ENCODE measurements at places on chromosomes 2 and 18. TPM values are rescaled to one million over a fixed set of nuclear protein-coding genes. Genes with fewer than 3 reads are reported as not detected.
A peak's percentile ranks its signal among the peaks of the same experiment; 100 is the strongest.

GRCh38 chr2:135662088-135662487 is 79.6 kb upstream of the UBXN4 start:
- H3K4me1 ChIP-seq, result no peaks in the 10 kb centered on the region
- DNase-seq, result no peak
- no peaks in the 10 kb centered on the region for H3K27me3 ChIP-seq
- peaks cover 11% of the 10 kb centered on the region for H3K36me3 ChIP-seq

DNA sequence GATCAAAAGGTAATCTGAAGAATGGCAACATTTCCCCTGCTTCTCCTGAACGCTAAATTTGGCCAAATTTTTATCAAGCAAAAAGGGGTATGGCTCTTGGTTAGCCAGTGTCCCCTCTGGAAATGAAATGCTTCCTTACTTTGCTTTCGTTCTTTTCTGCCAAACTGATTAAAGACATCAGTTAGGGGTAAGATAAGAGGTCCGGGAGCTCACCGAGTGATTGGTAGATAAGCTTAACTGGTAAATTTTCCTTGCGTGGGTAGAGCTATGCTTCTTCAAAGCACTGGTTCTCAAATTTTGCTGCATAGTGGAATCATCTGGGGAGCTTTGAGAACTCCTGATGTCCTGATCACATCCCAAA is 62.7 kb upstream of the MAPRE2 start:
- H3K4me1 ChIP-seq, result peaks cover 27% of the 10 kb centered on the region
- peak overlapping the region; percentile 100 for H3K4me3 ChIP-seq
- H3K36me3 ChIP-seq, result no peaks in the 10 kb centered on the region
- H3K27me3 ChIP-seq, result no peaks in the 10 kb centered on the region

DNA sequence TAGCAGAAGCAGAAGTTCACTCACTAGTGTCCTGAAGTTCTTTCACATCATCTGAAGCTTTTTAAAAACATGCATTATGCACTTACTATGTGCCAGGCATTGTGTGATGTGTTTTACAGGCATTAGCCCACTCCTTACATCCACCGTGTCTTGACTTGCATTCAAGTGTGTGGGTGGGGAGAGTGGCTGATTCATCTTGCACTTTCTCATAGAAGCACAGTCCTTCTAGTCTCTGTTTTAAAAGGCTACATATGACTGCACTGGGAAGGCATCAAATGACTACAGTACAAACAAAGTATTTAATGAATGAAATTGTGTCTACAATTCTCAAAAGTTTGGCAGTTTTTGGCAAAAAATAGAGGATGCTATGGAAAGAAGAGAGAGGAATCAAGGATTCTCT is 21.6 kb upstream of the DSC3 start:
- no peaks in the 10 kb centered on the region for H3K4me1 ChIP-seq
- no peak overlapping the region for H3K27ac ChIP-seq
- no peak for DNase-seq
- no peaks in the 10 kb centered on the region for H3K36me3 ChIP-seq
- H3K4me3 ChIP-seq, result no peak overlapping the region

- no peak overlapping the region for H3K27ac ChIP-seq
- no peak overlapping the region for H3K4me3 ChIP-seq
- H3K27me3 ChIP-seq, result peaks cover 44% of the 10 kb centered on the region
- H3K4me1 ChIP-seq, result peaks cover 14% of the 10 kb centered on the region
- DNase-seq, result peak; percentile 11
Measured at GRCh38 chr2:109614715-109615636, 812 bp downstream of the SOWAHC start.

DNA sequence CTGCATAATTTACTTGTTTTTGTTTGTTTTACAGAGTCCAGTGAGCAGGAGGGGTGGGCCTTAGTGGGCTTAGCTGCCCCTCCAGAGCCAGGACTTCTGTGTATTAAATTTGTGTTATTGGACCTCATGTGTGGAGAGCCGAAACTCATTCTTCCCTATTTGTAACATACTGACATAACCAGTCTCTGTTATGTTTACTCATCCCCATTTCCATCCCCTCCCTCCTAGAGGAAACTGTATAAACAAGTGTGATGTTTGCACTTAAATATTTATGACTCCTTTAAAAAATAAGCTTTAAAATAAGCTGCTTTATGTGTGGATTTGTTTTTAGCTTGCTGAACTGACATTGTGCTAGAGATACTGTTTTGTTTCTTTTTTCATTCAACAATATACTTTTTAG is 13.8 kb downstream of the ZNF512 start:
- DNase-seq, result no peak
- H3K4me1 ChIP-seq, result peaks cover 10% of the 10 kb centered on the region
- no peaks in the 10 kb centered on the region for H3K27me3 ChIP-seq
- H3K27ac ChIP-seq, result no peak overlapping the region
- H3K36me3 ChIP-seq, result peaks cover 31% of the 10 kb centered on the region

DNA sequence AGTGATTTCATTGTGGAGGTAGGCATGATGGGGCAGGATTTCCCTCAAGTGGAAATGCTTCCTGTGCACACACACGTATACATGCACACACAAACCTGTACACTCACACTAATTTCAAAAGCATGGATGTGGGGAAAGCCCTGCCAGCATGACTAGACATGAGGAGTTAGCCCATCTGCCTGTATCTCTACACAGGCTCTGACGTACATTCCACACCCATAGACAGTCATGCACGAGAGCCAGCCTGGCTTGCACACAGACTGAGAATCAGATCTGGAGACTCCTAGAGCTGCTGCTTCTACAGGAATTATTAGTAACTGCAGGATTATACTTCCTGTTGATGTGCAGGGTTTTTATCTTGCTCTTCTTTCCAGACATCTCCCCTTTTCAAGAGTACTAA is 27.3 kb upstream of the NFU1 start:
- no peaks in the 10 kb centered on the region for H3K4me1 ChIP-seq
- no peak overlapping the region for H3K4me3 ChIP-seq
- no peak for DNase-seq
- no peak overlapping the region for H3K27ac ChIP-seq

DNA sequence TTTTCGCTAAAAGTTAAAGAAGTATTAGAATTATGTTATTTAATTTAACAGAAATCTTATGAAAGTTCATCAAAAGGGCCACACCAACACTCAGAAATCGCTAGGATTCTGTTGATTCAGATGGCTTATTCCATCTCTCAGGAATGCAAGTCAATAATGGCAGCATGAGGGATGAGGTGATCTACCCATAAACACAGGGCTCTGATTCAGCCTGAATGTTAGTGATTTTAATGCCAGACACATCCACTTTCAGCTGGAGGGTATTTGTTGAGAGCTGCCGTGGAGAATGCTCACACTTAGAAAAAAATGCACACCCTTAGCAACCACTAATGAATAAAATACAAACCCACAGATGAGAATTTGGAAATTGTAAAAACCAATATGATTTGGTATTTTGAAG is 173.3 kb upstream of the ERBB4 start:
- H3K36me3 ChIP-seq, result no peaks in the 10 kb centered on the region
- no peak for DNase-seq
- H3K4me1 ChIP-seq, result no peaks in the 10 kb centered on the region
- no peak overlapping the region for H3K27ac ChIP-seq

GRCh38 chr18:43574974-43575373 is 297.7 kb upstream of the SYT4 start:
- no peak for DNase-seq
- H3K4me1 ChIP-seq, result no peaks in the 10 kb centered on the region
- no peaks in the 10 kb centered on the region for H3K36me3 ChIP-seq
- H3K4me3 ChIP-seq, result no peak overlapping the region

GRCh38 chr2:241214209-241214608 is 25.7 kb downstream of the ANO7 start:
- no peaks in the 10 kb centered on the region for H3K36me3 ChIP-seq
- H3K4me3 ChIP-seq, result no peak overlapping the region
- peaks cover 12% of the 10 kb centered on the region for H3K4me1 ChIP-seq
- no peaks in the 10 kb centered on the region for H3K27me3 ChIP-seq

DNA sequence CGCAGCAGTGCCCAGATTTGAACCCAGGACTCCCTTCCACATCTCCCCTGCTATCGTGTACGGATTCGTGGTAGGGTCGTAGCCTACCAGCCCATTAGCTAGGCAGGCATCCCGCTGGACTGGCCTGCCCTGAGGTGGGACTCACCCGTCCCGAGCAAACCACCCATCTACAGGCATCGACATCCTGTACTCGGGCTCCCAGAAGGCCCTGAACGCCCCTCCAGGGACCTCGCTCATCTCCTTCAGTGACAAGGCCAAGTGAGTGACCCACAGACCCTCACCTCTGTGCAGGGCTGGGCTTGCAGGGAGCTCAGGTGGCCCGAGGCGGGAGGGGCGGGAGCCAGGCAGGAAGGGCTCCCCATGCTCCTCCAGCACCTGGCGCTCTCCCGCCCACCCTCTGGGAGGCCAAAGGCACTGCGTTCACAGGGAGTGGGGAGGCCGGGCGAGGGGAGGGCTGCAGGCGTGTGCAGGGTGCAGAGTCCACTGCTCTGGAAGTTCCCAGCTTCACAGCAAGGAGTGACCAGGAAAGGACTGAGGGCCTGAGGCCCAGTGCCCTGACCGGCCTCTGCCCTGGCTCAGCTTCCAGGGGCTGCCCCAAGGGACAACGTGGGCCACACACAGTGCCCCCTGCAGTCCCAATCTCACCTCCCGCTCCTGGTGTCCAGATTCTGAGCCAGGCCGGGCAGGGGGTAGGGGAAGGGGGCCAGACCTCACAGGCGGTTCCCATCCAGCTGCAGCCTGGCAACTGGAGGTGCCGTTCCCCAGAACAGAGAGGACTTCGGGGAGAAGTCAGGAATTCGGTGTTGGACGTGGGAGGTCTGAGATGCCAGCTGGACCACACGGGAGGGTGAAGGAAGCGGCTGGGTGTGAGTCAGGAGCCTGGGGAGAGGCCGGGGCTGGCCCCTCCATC is 5.4 kb downstream of the AGXT start:
- H3K4me1 ChIP-seq, result no peaks in the 10 kb centered on the region
- H3K27ac ChIP-seq, result no peak overlapping the region
- no peaks in the 10 kb centered on the region for H3K27me3 ChIP-seq
- DNase-seq, result no peak

DNA sequence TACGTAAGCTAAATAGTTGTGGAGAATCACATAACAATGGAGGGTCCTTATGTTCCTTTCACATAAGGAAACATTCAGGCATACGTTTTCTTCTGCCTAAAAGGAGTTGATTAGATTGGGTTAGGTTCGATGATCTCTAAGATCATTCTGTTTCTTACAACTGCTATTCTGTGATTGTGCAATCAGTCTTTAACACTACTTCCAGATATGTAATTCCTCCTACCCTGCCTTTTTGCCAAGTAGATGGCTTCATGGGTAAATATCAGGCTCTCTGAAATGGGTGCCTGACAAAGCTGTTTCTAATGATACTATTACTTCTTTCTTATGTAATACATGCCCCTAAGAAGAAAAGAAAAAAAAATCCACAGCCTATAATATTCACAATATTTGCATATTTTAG is 321.5 kb downstream of the XIRP2 start:
- no peaks in the 10 kb centered on the region for H3K4me1 ChIP-seq
- H3K27me3 ChIP-seq, result no peaks in the 10 kb centered on the region
- no peaks in the 10 kb centered on the region for H3K36me3 ChIP-seq
- no peak for DNase-seq
- no peak overlapping the region for H3K27ac ChIP-seq

DNA sequence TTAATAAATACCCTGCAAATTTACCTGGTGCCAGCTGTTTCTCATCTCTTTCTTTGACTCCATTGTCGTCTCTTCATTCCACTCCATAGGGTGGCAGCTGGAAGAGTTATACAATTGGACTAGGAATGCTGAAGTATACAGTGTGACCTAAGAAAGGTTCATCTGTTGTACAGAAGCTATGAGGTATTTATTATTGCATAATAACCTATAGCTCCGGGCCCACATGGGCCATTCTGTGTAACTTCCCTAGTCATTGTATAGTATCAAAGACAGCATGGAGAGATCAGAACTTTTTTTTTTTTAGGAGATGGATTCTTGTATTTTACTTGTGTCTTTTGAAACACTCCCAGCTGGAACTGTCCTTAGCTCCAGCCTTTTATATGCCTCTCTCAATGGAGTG is 26.2 kb downstream of the BMP10 start:
- H3K27me3 ChIP-seq, result no peaks in the 10 kb centered on the region
- H3K4me3 ChIP-seq, result no peak overlapping the region
- no peak for DNase-seq
- H3K4me1 ChIP-seq, result no peaks in the 10 kb centered on the region
- H3K36me3 ChIP-seq, result no peaks in the 10 kb centered on the region
- H3K27ac ChIP-seq, result no peak overlapping the region

DNA sequence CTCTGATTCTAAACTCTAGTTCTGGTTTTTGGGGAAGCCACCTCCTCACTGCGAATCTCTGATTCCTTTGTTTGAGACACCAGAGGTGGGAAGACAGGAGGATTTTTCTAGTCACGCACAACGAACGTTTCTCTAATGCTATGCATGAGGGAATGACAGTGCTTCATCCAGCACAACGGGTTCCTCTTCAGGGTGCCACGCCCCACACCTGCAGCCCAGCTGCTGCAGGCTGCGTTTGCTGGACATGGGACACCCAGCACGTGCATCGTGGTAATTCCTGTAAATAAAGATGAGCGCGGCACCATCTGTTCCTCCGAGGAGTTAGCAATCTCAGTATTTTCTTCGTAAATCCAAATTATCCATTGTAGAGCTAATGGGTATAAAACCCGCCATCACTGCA is 37.5 kb upstream of the TPO start:
- no peaks in the 10 kb centered on the region for H3K27me3 ChIP-seq
- H3K36me3 ChIP-seq, result no peaks in the 10 kb centered on the region
- DNase-seq, result no peak

DNA sequence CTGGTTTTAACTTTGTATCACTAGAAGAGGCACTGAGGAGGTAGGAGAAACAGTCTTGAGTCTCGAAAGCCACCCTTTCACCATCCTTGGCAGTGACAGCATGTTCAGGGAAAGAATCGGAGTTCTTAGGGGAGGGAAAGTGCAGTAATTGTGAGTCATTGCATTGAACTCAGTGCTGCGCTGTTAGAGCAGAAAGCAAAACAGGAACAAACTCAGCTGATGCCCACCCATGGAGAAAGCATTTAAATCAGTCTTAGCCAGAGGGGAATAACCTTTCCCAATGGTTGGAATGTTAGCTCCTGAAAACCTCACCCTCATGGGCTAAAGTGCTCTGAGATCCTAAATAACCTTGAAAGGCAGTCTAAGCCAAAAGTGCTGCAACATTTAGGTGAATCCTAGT is 845.6 kb upstream of the CNTNAP5 start:
- H3K27ac ChIP-seq, result no peak overlapping the region
- DNase-seq, result no peak
- no peaks in the 10 kb centered on the region for H3K27me3 ChIP-seq
- H3K4me1 ChIP-seq, result no peaks in the 10 kb centered on the region
- H3K4me3 ChIP-seq, result no peak overlapping the region

- no peaks in the 10 kb centered on the region for H3K36me3 ChIP-seq
- no peaks in the 10 kb centered on the region for H3K27me3 ChIP-seq
- no peak overlapping the region for H3K27ac ChIP-seq
- no peak overlapping the region for H3K4me3 ChIP-seq
- no peak for DNase-seq
Measured at GRCh38 chr2:129812071-129812470, 167.4 kb upstream of the RAB6C start.

GRCh38 chr2:170190172-170190571 is 12.2 kb downstream of the MYO3B start:
- no peaks in the 10 kb centered on the region for H3K36me3 ChIP-seq
- no peak overlapping the region for H3K27ac ChIP-seq
- H3K4me1 ChIP-seq, result no peaks in the 10 kb centered on the region

ACVR1C gene
- 0.05 TPM for total RNA-seq

KLF11 gene
- 49.3 TPM for total RNA-seq

Measured in natural killer cell (primary cell).